ENCODE measurements at places on chromosomes 4 and X.

- DNase-seq: no peak
Measured at GRCh38 chr4:62252728-62253127, 1052.6 kb downstream of the ADGRL3 start.

GRCh38 chr4:32148111-32148666, 1428.0 kb downstream of the PCDH7 start:
- no peak for DNase-seq

GRCh38 chr4:142473218-142473959, 372.7 kb downstream of the INPP4B start:
- DNase-seq: no peak

GRCh38 chr4:169658196-169658595, 37.8 kb downstream of the CLCN3 start:
- DNase-seq: no peak

DNA sequence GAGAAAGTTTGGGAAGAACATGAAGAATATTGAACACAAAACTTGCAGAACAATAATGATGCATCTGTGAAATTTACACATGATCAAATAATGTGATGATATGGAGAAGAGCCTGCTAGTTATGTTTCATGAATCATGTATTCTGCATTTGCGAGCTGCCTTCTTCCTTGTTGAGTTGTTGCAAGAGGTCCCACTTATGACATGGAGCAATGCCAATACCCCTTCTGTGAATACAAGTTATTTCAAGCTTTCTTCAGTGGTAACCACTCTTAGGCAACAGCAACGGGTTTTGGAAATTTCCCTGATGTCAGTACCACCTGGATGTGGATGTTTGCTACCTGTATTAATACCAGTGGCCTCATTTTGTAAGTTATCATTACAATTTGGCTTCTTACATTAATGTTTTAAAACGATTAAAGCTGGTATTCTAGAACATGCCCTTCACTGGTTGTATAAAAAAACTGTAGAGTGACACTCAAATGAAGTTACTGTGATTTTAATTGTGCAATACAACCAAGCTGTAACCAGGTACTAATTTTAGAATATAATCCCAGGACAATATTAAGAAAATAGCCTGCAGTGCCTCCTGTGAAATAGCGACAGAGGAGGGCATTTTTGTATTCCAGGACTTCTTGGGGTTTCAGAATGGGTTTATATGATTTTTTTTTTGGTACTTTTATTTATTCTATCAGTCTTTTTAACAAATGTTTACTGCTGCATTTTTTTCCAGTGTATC, 25.3 kb downstream of the IQCM start:
- no peak for DNase-seq
